Pulmonary artery endothelial cell (primary cell): ENCODE measurements at places on chromosomes 1 and 21. TPM values are rescaled to one million over a fixed set of nuclear protein-coding genes. Genes with fewer than 3 reads are reported as not detected.

DNA sequence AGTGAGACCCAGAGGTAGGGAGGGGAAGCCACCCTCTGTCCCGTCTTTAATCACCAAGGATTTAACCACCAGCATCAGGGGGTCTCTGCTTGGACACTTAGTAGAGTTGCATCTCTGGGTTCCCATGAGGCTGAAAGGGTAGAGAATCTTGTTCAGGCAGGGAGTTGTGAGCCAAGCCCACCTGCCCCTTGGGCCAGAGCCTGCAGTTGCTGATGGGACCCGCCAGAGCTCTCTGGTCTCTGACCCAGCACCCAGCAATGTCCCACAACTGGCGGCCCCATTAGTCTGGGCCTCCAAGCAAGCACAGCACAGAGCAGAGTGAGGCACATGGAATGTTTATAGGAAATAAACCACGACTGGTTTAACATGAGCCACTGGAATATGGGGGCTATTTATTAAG lies 166.3 kb downstream of the TRIM33 start:
- DNase-seq: no peak

DNA sequence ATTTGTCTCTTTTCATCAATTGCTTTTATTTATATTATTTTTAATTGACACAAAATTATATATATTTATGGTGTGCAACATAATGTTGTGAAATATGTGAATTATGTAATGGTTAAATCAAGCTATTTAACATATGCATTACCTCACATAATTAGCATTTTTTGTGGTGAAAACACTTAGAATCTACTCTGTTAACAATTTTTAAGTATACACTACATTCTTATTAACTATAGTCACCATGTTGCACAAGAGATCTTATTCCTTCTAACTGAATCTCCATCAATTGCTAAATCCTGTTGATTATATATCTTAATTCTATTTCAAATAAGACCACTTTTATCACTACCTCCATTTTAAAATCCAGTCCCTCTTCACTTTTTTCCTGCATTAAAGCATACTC lies 42.5 kb downstream of the PLPPR5 start:
- no peak for DNase-seq

DNA sequence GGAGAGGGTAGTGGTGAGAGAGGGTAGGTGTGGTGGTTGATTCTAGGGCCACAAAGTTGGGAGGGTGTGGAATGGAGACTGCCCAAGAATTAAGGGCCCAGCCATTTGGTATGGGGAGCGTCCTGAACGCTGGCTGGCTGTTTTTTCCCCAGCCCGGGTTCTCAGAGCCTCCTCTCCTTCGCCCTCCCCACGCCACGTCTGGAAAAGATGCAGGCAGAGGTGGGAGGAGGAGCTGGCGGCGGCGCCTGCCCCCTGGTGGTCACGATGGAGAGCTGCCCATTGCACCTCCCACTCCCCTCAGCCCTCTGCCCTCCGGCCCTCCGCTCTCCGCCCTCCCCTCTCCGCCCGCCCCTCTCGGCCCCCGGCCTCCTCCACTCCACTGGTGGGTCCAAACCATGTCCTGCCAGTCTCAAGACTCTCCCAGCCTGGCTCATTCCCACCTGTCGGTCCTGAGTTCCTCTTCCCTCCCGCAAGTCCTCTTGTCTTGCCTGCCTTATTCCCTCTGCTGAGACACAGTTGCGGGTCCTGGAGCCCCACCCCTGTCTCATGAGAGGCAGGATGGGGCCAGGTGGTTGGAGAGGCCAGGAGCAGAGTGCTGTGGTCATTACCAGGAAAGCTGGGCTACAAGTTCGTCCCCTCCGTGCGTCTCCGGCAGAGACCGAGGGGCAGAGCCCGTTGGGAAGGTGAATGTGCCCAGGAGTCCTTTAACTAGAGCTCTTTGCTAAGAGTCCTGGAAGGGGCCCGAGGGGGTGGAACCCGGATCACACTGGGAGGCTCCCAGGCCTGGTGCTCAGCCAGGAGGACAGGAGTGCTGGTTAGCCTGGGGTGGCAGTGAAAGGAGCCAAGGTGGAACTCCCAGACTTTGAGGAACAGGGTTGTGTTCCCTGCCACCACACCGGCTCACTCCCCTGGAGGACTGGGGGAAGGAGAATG lies 22.6 kb downstream of the ETNK2 start:
- no peak for DNase-seq

- no peak for DNase-seq
Observed at GRCh38 chr1:181807251-181807650, 254.3 kb downstream of the ZNF648 start.

DNA sequence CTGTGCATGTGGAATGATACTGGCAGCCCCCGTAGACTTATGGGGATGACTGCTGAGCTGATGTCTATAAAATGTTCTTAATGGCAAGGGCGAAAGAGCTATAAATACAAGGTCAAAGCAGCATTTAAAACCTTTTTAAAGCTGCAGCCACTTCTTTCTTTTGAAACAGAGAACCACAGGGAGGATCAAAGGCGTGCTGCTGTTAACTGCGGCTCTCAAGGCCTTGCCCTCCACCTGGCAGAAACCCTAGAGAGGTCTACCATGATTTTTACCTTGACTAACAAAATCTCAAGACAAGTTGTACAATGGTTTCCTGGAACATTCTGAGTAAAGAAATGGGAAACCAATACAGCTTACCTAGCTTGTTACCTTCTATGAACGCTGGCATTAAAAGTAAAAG lies 89.7 kb downstream of the SLC45A1 start:
- no peak for DNase-seq

- no peak for DNase-seq
Observed at GRCh38 chr1:185907246-185907645, 173.1 kb downstream of the HMCN1 start.

DNA sequence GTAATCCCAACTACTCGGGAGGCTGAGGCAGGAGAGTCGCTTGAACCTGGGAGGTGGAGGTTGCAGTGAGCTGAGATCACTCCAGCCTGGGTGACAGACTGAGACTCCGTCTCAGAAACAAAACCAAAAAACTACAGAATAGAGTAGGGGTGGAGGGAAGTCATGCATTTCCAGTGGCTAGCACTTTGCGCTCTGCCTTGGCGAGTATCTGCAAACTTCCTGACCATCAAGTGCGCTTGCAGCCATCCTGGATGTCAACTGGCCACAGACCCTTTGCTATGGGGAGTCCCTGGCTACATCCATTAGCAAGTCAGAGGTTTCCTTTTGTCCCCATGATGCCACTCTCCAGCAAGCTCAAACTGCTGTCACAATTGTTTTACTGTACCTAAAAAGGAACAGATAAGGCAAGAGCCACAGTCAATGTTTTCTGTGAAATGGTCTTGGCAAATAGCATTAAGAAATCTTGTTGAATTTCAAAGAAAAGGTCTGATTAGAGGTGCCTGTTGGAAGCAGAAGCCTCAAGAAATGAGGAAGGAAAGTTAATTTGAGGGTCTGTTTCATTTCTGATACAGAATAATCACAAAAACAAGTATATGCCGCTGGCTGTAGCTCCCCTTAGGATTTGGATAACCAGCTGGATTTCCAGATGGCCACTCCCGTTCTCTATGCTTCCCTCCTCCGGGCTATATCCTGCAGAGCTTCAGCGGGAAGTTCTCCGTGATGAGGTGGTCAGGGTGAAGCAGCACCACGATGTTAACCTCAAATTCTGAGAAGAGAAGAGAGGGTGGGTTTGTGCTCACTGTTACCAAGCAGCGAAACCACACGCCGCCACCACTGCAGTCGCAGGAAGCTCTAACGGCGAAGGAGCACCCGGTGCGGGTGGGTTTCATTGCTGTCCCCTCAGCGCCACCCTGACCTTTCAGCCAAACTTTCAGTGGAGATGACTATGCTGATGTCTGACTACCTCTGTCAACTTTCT lies 42.0 kb downstream of the VPS26C start:
- no peak for DNase-seq

GRCh38 chr1:77316966-77317365 lies 35.1 kb downstream of the AK5 start:
- no peak for DNase-seq

DNA sequence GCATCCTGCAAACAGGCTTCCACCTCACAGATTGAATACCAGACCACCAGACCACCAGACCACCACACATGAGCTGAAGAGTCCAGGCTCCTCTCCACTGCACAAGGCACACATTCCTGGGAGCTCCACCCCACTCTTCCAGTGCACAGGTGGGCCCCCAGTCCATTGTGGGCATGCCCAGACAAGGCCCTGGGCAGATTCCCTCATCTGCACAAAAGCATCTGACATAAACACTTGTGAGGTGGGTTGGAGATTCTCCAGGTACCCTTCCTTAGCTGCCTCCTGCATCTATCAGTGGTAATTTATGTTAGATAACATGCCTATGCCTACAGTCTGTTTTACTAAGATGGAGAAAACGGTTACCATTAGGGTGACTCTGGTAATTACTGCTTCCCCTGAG lies 11.6 kb upstream of the CTBS start:
- no peak for DNase-seq

- no peak for DNase-seq
Observed at GRCh38 chr1:217989510-217989909, 295.6 kb upstream of the RRP15 start.

- no peak for DNase-seq
Observed at GRCh38 chr1:47013293-47013692, 10.2 kb upstream of the CYP4X1 start.

- DNase-seq: peak; percentile 75
Observed at GRCh38 chr1:182391362-182392049, at the start of gene GLUL. Gene GLUL (minus strand): TSS chr1:182391790. CDS start chr1:182388737, 3,053 bp downstream.

DNA sequence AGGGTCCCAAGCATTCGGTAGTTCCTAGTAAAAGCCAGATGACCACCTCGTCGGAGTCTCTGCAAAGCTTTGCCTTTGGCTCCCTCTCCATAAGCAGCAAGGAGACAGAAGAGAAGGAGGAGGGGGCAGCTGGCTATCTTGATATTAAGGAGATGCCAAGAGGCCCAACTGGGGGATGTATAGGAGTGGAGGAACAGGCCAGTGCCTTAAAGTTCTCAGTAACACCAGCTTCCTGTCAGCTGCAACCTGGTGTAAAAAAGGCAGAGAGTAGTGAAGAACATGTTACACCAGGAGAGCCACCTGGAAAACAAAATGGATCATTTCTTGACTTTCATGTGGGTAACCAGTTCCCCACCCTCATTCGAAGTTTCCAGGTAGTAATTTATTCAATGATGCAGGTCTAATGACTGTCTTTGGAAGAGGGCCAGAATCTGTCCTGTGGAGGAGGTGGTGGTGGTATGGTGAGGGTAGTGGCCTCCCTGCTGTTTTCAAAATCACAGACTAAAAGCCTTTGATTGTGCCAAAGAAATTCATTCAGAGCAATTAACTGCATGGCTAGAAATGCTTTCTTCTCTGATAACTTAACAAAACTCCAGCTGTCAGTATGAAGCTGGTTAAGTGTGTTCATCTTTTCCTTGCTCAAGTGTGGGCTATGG lies 27.3 kb downstream of the TMEM200B start:
- DNase-seq: no peak

GRCh38 chr1:230972855-230973271 lies 5.8 kb downstream of the TTC13 start:
- DNase-seq: no peak

GRCh38 chr1:27011058-27011764 lies 1.4 kb downstream of the TENT5B start:
- no peak for DNase-seq

- DNase-seq: no peak
Observed at GRCh38 chr1:50123071-50123470, 14.4 kb downstream of the ELAVL4 start.

- no peak for DNase-seq
Observed at GRCh38 chr1:29856340-29857114, 620.2 kb downstream of the PTPRU start.

- DNase-seq: no peak
Observed at GRCh38 chr1:203870245-203870644, 8.8 kb downstream of the SNRPE start.

GRCh38 chr1:228362141-228362883 lies 44.3 kb downstream of the TRIM11 start:
- no peak for DNase-seq

GRCh38 chr21:31268090-31268489 lies 76.0 kb downstream of the TIAM1 start:
- DNase-seq: no peak

GRCh38 chr1:114103992-114104391 lies 49.7 kb downstream of the SYT6 start:
- no peak for DNase-seq

DNA sequence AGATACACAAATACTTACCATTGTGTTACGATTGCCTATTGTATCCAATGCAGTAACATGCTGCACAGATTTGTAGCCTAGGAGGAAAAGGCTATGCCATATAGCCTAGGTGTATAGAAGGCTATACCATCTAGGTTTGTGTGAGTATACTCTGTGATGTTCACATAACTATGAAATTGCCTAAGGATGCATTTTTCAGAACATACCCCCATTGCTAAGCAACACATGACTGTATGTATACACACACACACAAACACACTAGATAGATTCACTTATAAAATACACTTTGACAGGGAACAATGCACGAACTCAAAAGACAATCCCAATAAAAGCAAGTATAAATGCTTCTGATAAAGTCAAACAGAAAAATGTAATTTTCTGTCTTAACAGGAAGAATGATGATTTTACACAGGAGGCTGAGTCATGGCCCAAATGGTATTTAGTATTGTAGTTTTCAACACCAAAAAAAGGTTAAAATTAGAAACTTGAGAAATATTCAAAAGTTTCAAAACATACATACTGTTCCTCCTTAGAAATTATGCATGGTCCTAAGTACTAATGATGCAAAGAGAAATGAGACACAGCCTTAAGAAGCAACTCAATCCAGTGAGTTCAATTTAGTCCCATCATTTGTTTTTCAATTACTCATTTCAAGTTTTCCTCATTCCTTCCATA lies 12.2 kb downstream of the FH start:
- DNase-seq: no peak

GRCh38 chr1:90821788-90822359 lies 104.8 kb upstream of the BARHL2 start:
- no peak for DNase-seq

GRCh38 chr1:18614069-18614735 lies 16.4 kb upstream of the PAX7 start:
- DNase-seq: no peak

GRCh38 chr1:206517784-206518183 lies 10.5 kb downstream of the RASSF5 start:
- no peak for DNase-seq

Gene GUK1
- 372 and 489 TPM in 2 replicates for total RNA-seq

Gene VASH2
- total RNA-seq: 0.07 and 0.14 TPM in 2 replicates

Gene LAMB3
- 7.1 and 14.5 TPM in 2 replicates for total RNA-seq

Gene CR1L
- total RNA-seq: not detected in 2 replicates

Gene SPRR4
- not detected in 2 replicates for total RNA-seq

Gene TTC39A
- total RNA-seq: 1.1 and 1.2 TPM in 2 replicates

Gene SPATA45
- total RNA-seq: not detected in 2 replicates

Gene KRTAP21-2
- not detected in 2 replicates for total RNA-seq

Gene CELA3B
- 0.07 and 0.26 TPM in 2 replicates for total RNA-seq

Gene NPPB
- total RNA-seq: not detected in 2 replicates

Gene WNT9A
- 4.1 and 4.9 TPM in 2 replicates for total RNA-seq

Gene RPL22
- 136 and 193 TPM in 2 replicates for total RNA-seq

Gene CYP4A22
- total RNA-seq: not detected in 2 replicates

Gene ZBTB37
- total RNA-seq: 3.6 and 5.6 TPM in 2 replicates

Gene CASQ1
- not detected in 2 replicates for total RNA-seq

Gene CELA2B
- total RNA-seq: not detected in 2 replicates
